ENCODE measurements at places on chromosomes 3 and 15.

DNA sequence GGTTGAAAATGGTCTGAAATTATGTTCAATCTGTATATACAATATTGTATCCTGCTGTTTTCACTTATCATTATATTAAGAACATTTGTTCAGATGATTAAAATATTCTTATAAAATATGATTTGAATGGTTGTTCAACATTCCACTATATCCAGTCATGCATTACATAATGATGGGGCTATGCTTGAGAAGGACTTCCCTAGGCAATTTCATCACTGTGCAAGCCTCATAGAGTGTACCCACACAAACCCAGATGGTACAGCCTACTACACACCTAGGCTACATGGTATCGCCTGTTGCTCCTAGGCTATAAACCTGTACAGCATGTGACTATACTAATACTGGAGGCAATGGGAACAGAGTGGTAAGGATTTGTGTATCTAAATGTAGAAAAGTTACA lies 30.5 kb downstream of the SLC7A14 start:
- DNase-seq: no peak

- no peak for DNase-seq
Measured at GRCh38 chr3:197847866-197848401, 56.9 kb downstream of the LRCH3 start.

DNA sequence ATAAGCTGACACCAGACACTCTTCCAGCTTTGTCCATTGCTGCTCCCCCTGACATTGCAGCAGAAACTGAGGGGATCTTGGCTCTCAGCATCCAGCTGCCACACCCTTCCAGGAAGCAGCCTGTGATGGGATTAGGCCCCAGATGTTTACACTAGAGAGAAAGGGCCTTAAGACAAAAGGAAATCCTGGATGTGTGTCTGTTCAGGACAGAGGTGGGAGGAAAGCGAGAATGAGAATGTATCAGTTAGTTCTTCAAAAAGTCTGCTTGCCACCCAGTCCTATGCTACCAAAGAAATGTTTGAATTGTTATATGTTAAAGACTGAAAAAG lies 58.8 kb downstream of the HES1 start:
- no peak for DNase-seq

DNA sequence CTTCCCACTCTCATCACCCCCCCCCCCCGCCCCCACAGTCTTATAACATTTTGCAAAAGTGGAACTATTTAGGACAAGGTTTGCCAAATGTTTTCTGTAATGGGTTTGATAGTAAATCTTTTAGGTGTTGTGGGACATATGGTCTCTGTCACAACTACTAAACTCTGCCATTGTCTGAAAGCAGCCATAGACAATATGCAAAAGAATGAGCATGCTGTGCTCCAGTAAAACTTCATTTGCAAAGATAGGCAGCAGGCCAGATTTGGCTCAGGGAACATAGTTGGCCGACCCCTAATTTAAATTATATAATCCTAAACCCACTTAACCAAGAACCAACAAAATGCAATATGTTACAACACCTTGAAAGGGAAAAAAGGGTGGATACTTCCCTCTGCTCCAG lies 46.4 kb downstream of the TIPARP start:
- DNase-seq: no peak

- DNase-seq: no peak
Measured at GRCh38 chr15:39581242-39581792, 438 bp downstream of the THBS1 start.

GRCh38 chr3:139260041-139260486 lies 83.8 kb upstream of the MRPS22 start:
- DNase-seq: no peak

DNA sequence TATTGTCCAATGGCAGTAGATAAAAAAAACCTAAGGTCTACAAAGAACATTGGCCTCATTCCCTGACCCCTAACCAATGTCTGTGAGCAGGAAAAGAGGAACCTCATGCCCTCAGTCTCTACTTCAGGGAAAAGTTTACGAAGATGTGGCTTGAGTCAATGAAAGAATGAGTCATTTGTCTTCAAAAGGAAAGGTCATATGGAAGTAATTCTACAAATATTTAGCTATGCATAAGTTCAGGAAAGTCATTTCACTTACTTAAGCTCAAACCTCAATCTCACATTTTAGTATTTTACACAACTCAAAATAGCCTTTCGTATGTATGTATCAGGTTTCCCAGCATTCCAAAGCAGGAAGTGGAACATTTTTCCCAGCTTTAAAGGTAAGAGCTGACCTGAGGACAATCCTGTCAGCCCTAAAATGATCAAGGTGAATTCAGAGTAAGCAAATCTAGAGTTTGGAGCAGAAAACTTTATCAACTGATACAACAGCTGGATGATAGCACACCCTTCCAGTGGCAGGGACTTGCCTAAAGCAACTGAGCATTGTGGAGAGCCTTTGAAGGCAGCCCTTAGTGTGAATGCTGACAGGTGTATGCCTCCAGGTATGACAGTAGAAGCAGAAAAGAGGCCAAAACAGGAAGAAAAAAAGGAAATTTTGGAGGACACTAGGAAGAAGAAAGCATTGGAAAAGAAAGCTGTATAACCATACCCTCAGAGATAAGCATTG lies 53.9 kb upstream of the ACKR4 start:
- DNase-seq: no peak

DNA sequence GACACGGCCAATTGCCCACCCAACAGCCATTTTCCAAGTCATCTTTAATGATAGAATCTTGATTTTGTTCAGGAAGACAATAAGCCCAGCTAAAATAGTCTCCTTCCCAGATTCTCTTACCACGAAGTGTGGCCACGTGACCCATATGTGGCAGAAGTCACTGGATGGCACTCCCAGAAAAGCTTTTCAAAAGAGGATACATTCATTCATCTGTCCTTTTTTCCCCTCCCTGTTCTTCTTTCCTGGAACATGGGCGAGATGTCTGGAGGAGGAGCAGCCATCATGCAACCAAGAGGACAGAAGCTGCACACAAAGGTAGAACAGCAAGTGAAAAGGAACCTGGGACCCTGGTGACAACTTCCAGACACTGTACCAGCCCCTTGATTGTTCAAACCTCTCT lies 174.7 kb downstream of the UACA start:
- DNase-seq: no peak

DNA sequence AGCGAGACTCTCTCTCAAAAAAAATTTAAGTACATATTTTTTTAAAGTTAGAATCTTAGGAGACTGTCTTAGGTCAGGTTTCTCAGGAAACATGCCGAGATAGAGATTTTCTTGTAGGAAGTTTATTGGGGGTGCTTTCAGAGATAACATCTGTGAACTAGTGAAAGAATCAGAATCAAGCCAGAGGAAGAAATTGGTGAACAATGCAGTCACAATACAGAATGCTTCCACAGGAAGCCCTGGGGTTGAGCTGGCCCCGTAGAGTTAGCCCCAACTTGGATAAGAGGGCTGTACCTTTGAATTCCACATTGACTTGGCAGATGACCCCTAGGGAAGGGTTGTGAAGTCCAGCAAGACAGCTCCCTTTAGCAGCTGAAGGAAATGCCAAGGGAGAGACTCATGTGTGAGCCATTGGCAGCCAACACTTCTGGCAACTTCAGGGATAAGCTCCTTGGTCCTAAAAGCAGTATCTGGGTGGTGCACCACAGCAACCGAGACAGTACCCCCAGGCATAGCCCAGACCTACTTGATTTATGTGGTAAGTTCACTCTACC lies 7.1 kb upstream of the PLCB2 start:
- DNase-seq: no peak

GRCh38 chr15:69624155-69624520 lies 171.5 kb downstream of the RPLP1 start:
- no peak for DNase-seq

DNA sequence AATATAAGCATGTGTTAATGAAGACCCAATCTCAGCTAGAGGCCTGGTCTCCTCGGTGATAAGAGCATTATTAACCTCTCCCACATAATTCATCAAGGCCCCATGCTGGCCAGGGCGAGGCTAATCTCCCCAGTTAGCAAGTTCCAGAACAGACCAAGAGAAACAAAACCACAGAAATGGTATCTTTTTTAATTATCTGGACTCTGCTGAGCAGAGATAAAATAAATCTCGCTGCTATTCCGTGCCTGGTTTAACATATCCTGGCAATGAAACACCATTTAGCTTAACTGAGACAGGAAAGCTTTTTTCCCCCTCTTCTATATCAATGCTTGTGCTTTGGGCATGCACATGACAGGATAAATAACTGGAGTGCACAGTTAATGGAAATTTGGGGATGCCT lies 72.5 kb upstream of the ARHGEF3 start:
- no peak for DNase-seq

DNA sequence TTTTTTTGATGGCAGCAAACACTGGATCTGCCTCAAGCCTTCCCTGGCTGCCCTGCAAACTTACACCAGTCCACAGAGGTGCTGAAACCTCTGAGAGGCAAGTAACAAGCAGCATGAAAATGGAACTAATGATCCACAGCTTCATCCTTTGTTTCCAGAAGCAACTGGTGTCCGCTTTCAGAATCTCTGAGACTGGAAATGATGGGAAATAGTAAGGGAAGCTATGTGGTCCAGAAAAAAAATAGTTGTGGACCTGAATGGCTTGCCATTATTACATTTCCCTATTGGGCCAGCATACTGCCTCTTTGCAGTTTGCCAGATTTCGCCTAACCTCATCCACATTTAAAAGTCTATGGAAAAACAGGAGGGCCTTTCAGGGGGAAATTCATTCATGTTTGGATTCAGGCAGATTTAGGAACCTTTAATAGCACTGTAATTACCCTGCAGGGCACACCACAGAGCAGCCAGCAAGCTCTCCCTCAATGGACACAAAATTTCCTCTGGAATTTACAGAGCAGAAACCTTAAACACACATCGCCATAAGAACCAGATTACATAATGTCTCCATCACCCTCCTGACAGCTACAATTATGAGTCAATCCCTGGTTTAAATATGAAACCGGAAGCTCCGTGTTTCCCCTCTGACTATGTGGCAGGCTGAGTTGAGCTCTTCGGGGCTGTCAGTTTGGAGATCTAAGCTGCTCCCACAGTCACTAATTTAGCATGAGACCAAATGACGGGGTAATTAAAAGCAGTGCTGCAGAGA lies 134.4 kb downstream of the TMCO5A start:
- peak; percentile 68 for DNase-seq

DNA sequence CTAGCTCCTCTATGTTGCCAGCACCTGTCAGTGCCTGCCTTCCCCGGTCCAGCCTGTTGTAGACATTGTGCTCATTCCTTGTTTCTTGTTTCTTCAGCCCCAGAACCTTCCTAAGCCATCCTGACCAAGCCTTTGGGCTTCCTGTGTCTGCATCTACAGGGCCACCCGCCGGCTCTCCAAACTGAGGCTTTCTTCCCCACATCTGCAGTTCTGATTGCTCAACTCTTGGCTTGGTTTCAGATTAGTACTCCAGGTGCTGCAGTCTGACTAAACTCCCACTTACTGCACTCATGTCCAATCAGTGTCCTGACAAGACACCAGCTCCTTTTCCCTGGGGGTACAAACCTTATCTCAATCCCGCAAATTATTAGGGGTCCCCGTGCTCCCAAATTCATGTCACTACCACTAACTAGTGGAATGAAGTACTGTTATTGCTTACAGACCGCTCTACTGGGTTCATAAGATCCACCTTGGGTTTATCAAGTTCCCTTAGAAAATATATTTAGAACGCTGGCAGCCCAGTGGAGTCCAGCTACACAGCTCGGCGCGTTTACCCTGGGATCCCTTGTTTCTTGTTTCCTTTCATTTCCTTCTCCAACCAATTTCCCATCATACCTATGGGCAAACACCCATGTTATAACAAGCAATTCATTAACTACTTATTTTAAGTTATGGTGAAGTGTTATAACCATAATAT lies 114.2 kb upstream of the TJP1 start:
- no peak for DNase-seq

- DNase-seq: no peak
Measured at GRCh38 chr3:14175383-14176037, 2.9 kb downstream of the XPC start.

DNA sequence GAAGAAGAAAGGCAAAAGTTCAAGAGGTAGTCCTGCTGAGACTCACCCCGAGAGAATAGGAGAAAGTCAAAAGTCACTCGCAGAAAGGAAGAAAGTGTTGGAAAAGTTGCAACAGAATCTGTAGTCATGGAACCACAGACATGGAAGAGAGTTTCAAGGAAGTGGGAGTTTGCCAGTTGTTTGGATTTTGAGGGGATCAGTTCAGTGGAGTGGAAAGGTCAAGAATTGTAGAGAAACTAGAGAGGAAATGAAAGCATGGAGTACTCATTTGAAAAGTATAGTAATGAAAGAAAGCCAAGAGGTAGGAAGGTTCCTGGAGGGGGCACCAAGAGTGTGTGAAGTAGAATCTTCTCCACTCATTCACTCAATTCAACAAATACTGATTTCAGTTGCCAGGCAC lies 34.7 kb downstream of the SPTSSB start:
- DNase-seq: no peak

GRCh38 chr15:82767163-82767829 lies 38.6 kb downstream of the FSD2 start:
- DNase-seq: no peak

GRCh38 chr3:128198313-128198712 lies 45.0 kb downstream of the EEFSEC start:
- DNase-seq: no peak

GRCh38 chr3:110562621-110563020 lies 509.0 kb upstream of the NECTIN3 start:
- DNase-seq: no peak

DNA sequence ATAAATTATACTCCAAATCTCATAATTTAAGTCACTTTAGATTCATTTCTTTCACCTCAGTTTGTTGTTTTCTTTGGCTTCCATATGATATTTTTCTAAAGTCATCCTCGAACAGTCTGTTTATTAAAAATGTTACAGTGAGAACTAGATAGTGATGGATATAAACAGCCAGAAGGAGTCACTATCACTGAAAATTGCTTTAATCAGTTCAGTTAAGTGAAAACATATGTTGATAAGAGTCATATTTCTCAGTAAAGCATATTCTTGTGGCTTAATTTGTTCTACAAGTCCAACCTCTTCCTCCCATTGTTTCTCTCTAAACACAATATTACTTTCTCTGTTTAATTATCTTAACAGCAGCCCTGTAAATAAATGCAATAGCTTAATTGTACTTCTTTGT lies 427.5 kb upstream of the ALCAM start:
- DNase-seq: no peak

Data from right forelimb (tissue), 1 donor.